ENCODE measurements at places on chromosomes 12 and 14. TPM values are rescaled to one million over a fixed set of nuclear protein-coding genes. Genes with fewer than 3 reads are reported as not detected.

Gene SLC15A4
- total RNA-seq, result 52.3 TPM

Gene KRT80
- total RNA-seq, result 80.0 TPM

Gene SMIM41
- not detected for total RNA-seq

Gene KCNA1
- total RNA-seq, result not detected

Gene HOTAIR
- not detected for total RNA-seq

Gene CRACR2A
- total RNA-seq, result 5.8 TPM

Gene CCDC184
- not detected for total RNA-seq

Gene RASSF8
- 45.9 TPM for total RNA-seq

Gene PTGDR
- not detected for total RNA-seq

Gene PRIM1
- 6.1 TPM for total RNA-seq

Gene DNAJC22
- not detected for total RNA-seq

Gene DTX1
- total RNA-seq, result not detected

Gene RPS26
- total RNA-seq, result 55.4 TPM

Gene IL22
- not detected for total RNA-seq

Gene LMNTD1
- total RNA-seq, result 0.14 TPM

Gene AICDA
- total RNA-seq, result not detected

Gene IQSEC3
- under 0.01 TPM for total RNA-seq

Gene PPFIA2
- total RNA-seq, result not detected

Gene PRKAB1
- 14.4 TPM for total RNA-seq

Gene GUCY2C
- not detected for total RNA-seq

Data from nasal cavity respiratory epithelium epithelial cell of viscerocranial mucosa (primary cell).